H54 (cell line): ENCODE measurements at places on chromosomes 6 and 20.

- DNase-seq, result no peak
Observed at GRCh38 chr20:63795178-63795830, 35.8 kb downstream of the ZBTB46 start.

DNA sequence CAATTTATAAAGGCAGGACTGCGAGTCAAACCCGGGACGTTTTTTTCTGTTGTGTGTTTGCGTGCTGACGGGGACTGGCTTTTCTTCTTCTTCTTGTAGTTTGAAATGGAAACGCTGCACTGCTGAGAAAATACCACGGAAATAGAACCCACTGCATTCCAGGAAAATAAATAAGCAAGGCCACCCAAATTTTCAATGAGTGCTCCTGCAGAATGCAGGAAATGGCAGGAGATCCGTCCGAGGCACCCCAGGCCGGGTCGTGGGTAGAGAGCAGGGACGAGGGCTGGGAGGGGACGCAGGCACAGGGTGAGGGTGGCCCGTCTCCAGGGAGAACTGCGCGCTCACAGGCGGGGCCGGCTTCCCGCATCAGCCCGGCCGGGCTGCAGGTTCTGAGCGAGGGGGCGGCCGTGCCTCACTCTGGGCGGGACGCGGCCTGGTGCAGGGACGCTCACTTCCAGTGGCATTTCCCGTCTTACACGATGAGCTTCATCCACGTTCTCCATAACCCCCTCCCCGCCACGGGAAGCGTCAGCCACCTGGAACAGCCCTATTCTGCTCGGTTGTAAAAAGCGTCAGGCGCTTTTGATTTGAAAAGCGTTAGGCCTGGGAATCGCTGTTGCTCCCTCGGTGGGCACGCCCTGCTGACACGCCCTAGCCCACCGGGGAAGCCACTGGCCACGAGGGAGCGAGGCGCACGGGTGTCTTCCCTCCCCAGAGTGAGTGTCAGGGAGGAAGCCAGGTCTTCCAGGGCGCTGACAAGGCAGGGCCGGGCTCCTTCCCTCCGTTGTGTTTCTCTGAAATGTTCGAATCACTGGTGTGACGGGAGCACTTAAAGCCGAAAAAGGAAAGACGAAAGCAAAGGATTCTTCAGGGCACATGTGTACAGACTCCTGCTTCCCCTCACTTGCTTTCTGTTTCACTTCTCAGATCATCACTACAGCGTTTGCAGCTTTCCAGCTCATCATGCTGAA, 17.9 kb upstream of the EXOC2 start:
- peak; percentile 53 for DNase-seq

- no peak for DNase-seq
Observed at GRCh38 chr6:161019324-161019839, 27.8 kb downstream of the MAP3K4 start.

- DNase-seq, result no peak
Observed at GRCh38 chr20:50273601-50274491, 83.2 kb downstream of the CEBPB start.

DNA sequence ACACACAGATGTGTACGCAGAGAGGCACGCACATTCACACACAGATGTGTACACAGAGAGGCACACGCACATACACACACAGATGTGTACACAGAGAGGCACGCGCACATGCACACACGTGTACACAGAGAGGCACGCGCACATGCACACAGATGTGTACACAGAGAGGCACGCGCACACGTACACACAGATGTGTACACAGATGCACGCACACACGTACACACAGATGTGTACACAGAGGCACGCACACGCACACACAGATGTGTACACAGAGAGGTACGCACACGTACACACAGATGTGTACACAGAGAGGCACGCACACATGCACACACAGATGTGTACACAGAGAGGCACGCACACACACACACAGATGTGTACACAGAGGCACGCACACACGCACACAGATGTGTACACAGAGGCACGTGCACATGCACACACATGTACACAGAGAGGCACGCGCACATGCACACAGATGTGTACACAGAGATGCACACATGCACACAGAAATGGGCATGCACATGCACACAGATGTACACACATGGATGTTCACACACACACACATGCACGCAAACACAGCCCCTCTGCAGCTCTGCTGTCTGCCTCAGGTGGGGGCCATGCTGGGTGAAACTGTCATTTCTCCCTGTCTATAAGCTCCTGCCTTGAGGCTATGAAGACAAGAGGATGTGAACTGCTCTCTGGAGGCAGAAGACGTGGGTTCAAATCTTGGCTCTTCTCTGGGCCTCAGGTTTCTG, 14.3 kb upstream of the MYT1 start:
- DNase-seq, result no peak

DNA sequence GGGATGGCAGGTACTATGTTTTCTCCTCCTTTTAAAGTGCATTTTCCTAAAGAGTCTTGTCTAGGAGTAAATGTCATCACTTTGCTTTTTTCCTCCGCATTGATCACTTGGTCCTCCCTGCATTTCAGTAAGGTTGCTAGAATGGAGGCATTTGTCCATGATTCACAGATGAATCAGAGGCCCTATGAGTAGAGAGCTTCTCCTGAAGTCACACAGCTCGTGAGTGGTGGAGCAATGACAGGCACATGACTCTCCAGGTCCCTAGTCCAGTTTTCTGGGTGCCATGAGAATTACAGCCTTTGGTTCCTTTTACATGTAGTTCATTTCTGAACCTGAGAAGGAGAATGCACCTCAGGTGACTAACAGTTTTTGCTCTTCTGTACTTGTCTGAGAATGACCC, 50.5 kb downstream of the HLA-A start:
- peak; percentile 76 for DNase-seq
